ENCODE measurements at places on chromosomes 2 and 18.

DNA sequence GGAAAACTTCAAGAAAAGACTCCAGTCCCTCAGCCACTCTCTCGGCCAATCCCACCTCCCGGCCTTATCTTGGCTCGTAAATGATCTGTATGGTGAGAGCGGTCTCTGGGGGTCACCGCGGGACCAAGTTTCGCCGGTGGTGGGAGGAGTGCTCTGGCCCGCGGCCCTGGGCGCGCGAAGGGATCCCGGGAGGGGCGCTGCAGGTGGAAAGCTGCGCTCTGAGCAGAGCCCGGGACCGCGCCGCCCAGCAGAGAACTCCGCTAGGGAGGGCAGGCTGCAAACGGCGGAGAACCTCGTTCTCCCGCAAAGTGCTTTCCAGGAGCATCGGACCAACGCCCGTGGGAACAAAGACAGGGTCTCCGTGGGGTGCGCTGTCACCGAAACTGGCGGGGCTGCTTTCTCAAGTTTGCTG, 622 bp downstream of the LRP2 start:
- no peak for DNase-seq

DNA sequence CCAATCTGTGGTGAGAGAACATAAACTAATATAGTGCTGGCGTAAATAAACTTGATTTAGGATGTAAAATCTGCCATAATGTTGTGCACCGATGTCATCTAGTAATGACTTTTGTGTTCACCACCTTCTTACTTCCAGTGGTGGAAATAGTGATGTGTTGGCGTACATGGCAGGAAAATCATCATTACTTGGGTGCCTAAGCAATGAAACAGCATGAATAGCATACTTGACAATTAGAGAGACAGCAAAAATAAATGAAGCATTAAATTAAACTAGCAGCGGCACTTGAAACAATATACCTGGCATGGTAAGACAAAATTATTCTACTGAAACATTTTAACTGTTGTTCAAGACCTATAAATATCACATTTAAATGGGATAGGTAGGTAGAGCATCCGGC, 73.2 kb upstream of the DSC1 start:
- DNase-seq: no peak

DNA sequence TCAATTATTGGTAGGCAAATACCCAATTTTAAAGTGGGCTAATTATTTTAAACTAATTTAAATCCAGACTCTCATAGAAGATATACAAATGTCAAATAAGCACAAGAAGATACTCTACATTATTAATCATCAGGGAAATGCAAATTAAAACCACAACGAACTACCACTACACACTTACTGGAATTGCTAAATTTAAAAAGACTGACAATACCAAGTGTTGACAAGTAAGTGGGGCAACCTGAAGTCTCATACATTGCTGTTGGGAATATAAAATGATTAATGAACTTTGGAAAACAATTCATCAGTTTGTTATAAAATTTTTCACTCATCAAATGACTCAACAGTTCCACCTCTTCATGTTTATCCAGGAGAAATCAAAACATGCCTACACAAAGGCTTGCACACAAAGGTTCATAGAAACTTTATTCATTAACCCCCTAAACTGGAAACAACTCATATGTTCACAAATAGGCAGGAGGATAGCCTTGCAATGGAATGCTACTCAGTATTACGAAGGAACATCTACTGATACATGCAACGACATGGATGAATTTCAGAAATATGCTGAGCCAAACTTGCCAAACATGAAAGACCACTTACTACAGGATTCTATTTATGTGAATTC, 120.8 kb downstream of the MCFD2 start:
- DNase-seq: no peak

DNA sequence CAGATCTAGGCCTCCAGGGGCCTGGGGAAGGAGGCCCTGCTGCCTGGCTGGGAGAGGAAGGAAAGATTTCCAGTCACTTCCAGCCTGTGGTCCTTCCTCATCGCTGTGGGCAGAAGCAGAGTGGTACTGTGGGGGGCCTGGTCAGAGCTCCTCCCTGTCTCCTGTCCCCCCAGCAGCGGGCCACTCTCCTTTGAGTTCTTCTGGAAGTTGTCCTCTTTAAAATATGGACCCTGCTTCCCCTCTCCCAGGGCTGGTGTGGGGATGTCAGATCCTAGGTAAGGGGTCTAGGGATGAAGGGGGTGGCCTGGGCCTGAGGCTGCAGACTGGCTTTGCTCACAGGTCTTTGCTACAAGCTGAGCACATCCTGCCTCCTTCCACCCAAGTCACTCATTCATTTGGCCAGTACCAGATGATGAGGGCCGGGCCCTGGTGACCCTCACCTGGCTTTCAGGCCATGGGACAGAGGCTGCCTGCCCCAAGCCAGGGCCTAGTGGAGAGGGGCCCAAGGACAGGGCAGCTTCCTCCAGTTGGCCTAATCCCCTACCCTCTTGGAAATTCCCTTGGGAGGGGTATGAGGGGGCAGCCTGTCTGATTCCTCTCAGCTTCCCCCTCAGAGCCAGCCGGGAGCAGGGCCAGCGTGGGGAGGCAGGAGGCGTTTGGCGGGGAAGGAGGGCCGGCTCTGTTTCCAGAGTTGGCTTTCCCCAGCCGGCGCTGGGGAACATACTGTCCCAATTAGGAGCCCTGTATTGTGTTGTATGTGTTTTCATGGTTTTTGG, 231.9 kb downstream of the DYSF start:
- no peak for DNase-seq
